ENCODE measurements at places on chromosomes 13 and 19.

- DNase-seq: no peak
Measured at GRCh38 chr19:2050349-2050990, 574 bp downstream of the MKNK2 start.

DNA sequence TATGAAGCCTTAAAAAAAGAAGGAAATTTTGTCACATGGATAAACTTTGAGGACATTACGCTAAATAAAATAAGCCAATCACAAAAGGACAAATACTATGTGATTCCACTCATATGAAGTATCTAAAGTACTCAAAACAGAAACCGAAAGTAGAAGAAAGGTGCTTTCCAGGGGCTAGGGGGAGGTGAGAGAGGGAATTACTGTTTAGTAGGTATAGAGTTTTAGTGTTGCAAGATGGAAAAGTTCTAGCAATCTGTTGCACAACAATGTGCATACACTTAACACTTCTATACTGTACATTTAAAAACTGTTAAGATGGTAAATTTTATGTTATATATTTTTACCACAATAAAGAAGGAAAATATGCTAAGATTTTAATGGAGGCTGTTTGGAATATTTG is 83.0 kb downstream of the POLR1D start:
- DNase-seq: no peak

DNA sequence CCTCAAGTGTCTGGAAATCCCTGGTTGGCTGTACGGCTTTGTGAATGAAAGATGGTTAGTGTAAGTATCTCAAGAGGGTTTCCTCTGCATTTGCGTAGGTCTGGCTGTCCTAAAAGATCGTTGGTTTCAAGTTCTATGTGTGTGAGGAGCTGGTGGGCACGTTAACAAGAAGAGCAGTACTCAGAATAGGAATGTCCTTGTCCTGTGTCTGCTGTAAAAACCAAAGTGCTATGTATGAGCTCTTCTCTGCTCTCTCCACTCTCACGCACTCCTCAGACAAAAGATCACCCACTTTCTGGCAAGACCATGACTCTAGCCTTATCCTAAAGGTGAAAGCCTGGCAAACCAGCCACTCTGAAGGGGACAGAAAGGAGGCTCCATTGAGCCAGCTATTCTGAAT is 39.1 kb downstream of the USP12 start:
- DNase-seq: no peak

GRCh38 chr19:42619271-42619670 is 24.5 kb upstream of the CEACAM8 start:
- DNase-seq: no peak

DNA sequence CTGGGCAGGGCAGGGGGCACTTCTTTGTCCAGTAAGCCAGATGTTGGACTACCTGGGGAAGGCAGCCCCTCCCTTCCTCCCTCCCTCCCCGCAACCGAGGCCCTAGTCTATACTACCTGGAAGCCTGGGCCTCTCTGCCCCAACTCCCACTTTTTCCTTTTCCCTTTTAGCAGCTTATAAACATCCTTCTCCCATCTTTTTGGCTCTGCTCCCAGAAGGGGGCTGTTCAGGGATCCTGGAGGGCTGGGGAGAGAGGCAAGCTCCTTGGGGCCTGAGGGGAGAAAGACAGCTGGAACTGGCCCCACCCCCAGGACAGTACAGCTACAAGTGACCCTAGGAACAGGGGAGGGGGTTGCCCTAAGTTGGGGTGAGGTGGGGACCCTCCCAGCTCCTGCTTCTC is 44.9 kb downstream of the LYL1 start:
- DNase-seq: no peak

DNA sequence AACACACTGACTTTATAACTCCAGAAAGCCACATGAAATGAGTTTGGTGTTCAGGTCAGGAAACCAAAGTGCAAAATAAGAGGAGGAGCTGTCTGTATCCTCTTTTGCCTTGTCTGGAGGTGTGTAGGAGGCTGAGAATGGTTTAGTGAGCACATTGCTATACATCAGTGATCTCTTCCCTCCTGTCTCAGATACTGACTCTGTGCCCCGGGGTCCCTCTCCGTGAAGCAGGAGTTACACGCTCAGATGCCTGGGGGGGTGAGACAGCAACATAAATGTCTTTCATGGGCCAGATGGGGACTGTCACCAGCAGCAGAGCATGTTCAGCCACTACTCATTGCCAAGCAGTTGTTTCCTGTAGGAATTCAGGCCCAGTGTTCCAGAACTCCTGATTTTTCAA is 285.4 kb downstream of the ATP8A2 start:
- no peak for DNase-seq

DNA sequence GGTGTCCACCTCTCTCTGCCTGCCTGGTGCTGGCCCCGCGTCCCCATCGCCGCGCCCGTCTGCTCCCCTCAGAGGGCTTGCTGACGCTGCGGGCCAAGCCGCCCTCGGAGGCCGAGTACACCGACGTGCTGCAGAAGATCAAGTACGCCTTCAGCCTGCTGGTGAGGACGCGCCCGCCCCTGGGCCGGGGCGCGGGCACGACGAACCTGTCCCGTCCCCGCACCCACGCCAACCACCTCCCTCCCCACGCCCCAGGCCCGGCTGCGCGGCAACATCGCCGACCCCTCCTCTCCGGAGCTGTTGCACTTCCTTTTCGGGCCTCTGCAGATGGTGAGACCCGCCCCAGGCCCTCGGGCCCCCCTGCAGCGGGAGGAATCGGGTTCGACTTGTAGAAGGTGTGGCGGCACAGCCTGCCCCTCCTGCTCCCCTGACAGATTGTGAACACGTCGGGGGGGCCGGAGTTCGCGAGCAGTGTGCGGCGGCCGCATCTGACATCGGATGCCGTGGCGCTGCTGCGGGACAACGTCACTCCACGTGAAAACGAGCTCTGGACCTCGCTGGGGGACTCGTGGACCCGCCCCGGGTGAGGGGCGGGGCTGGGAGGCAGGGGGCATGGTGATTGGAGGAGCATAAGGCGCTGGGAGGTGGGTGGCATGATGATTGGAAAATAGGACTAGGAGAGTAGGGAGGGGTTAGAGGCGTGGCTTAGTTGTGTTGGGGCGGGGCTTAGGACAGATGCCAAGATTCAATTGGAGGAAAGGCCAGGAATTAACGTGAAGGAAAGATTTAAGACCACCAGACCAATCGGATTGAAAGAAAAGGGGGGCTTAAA is 6.6 kb downstream of the EPS8L1 start:
- DNase-seq: no peak

DNA sequence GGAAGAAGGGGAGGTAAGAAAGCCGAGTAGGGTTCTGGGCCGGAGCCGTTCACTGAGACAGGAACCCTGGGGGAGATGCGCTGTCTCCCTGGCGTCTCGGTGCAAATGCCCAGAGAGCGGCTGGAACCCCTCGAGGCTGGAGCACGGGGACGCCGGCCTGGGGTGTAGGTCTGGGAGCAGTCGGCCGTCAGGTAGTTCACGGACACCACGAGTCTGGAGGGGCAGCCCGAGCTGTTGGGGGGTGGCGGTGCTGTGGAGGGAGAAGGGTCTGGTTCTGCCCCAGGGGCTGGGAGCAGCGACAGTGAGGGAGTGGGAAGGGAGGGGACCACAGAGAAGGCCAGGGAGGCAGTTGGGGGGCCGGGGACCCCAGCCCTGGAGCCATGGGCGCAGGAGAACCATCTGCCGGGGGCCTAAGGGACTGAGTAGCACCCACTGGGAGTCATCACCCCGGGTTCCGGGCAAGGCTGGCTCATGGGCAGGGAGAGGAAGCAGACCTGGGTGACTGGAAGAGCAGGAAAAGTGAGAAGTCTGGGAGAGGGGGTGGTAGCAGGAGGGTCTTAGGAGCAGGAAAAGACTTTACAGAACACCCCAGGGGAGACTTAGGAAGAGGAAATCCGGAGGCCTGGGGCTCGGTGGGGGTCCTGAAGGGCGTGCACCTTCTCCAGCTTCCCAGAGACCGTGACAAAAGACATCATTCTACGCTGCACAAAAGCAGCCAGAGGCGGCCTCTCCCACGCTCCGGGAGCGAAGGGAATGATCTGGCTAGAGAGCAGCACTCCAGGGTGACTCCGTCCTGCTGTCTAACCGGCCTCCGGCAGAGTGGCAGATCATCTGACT is 173.1 kb upstream of the SOX1 start:
- no peak for DNase-seq

DNA sequence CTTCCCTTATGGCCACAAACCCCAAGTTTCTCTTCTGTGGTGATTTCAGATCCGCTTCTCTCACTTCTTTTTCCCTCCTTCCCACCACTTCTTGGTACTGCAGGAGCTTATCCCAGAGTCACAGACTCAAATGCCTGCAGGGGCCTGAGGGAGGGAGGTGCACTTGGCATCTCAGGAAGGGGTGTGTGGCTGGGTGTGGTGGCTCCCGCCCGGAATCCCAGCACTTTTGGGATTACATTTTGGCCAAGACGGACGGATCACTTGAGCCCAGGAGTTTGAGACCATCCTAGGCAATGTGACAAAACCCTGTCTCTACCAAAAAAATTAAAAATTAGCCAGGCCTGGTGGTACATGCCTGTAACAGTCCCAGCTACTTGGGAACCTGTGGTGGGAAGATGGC is 5.6 kb downstream of the USF2 start:
- DNase-seq: no peak

Measured in nucleus accumbens (tissue), 56 donors.